ENCODE measurements at places on chromosomes 6 and 20. TPM values are rescaled to one million over a fixed set of nuclear protein-coding genes. Genes with fewer than 3 reads are reported as not detected.

GRCh38 chr20:1968964-1969363 is 24.9 kb downstream of the PDYN start:
- DNase-seq = no peak

GRCh38 chr6:84428300-84428907 is 201.0 kb upstream of the CEP162 start:
- peak; percentile 38 for DNase-seq

DNA sequence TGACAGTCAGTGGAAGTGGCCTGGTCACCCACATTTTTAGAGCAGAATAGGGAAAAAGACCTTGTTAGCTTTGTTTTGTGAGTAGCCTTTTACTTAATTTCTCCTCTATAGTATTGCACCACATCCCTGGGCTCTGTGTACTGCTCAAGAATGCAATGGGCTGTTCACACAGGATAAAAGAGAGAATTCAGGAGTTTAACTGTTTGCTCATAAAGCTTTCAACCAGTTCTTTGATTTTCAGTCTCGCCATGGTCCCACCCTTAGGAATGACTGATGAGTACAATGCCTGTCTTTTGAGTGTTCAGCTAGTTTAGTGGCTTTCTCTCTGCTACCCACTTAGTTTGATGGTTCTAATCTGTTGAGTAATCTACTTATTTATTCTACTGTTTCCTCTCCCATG is 129.7 kb downstream of the PLG start:
- DNase-seq = no peak

DNA sequence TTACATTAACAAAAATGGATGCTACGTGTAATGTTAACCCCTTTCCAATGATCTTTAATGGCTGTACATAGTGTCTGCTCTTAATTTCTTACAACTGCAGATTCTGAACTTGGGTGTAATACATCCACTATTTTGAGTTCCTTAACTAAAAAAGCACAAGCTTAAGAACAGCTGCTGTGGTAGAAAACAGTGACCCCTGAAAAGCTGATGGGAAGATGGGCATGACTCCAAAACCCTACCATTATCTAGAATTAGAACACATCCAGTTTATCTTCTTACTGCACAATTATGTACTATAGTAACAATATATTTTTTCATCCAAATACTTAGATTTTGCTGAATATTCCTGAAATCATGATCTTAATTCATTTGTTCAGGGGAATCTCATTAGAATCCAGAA is 49.3 kb downstream of the LYRM4 start:
- DNase-seq = no peak

- no peak for DNase-seq
Observed at GRCh38 chr6:9455864-9456658, 958.8 kb downstream of the TFAP2A start.

GRCh38 chr20:1862663-1863053 is 32.5 kb upstream of the SIRPA start:
- no peak for DNase-seq

DNA sequence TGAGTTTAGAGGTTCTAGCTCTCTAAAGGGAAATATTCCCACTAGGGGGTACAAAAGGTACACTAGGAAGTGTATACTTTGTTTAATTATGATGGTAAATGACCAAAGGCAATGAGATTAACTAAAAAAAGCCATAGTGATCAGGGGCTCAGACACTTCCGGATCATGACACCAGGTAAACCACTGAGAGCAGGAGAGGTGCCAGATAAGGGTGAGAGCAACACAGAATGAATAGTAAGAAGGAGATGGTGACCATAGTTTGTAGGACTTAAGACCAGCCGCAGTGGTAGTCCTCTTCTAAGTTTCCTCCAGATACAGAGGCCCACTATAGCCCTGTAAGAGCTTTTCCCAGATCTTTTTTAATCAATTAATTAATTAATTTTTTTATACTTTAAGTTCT is 40.8 kb downstream of the OR2J2 start:
- DNase-seq = no peak

DNA sequence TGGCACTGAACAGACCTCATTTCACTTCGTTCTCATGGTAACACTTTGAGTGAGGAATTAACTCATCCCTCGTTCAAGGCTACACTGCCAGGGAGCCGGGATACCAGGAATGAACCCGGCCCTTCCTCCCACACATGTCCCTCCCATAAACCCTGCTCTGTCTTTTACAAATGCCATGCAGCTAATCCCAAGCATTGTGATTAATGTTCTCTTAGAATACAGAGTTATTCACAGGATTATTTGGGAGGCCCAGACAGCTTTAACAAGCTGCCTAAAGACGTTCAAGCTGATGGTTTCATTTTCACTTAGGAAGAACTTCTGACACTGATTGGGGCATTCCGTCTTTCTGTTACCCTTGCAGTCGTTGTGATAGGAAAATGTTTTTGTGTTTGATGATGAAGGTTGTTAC is 42.5 kb upstream of the CD83 start:
- no peak for DNase-seq

- no peak for DNase-seq
Observed at GRCh38 chr6:165109011-165109410, 200.4 kb downstream of the C6orf118 start.

DNA sequence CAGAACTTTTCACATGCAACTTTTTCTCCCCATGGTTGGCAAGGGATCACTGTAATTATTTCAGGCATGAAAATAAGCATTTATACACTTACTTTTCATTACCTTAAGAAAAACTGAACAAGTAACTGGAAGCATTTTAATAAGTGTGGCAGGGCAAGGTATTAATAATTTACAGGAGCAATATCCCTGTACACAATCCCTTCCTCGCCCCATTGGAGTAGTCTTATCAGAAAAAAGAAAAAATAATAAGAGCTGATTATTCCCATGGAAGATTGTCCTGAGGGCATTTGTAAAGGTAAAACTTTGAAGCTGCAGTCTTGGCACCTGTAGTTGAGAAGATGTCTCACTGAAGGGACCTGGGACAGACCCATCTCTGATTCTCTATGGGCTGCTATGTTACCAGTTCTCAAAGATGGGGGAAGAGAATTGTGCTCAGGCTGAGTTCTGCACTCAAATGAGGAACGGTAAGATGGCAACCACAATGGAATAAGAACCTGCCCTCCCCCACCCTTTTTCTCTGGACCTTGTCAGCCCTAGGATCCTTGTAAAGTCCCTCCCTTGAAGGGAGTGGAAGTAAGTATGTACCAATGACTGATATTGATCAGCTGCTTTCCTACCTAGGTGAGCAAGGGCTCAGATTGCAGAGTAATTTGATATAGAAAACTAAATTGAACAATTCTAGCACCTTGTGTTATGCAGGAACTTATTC is 70.0 kb upstream of the AHI1 start:
- no peak for DNase-seq

GRCh38 chr6:92806254-92806653 is 613.1 kb downstream of the EPHA7 start:
- DNase-seq = no peak

DNA sequence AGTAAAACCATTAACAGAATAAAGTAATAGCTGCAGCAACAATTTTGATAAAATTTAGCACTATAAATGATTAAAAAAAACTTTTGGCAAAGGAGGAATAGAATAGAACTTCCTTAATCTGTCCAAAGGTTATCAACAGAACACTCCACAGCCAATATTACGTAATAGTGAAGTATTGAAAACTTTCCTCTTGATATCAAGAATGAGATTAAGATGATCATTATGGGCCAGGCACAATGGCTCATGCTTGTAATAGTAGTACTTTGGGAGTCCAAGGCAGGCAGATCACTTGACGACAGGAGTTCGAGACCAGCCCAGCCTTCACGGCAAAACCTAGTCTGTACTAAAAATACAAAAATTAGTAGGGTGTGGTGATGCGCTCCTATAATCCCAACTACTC is 26.0 kb downstream of the SOBP start:
- no peak for DNase-seq

DNA sequence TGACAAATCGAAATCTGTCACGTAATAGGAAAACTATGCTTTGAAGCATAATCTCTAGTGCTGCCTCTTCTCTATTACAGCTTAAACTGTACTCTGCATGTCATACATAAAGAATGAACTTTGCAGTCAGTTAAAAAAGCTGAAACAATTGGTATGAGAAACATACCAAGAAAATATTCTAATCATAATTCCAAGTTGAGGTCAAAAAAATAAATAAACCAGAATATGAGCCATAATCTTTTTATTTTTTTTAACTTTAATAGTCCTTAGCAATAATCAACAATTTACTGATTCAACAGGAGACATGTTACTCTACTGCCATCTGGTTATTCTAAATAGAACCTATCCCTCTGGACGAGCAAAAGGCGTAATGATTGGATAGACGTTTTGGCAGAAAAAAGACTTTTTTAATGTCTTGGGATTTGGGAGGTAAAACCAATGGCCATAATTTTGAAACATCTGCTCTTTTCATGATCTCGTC is 224.4 kb upstream of the FLRT3 start:
- DNase-seq = no peak

Gene EYA4
- 0.17 TPM for total RNA-seq

Gene OXT
- 0.46 TPM for total RNA-seq

GRCh38 chr6:126312013-126312665 is 27.8 kb upstream of the CENPW start:
- no peak for DNase-seq

DNA sequence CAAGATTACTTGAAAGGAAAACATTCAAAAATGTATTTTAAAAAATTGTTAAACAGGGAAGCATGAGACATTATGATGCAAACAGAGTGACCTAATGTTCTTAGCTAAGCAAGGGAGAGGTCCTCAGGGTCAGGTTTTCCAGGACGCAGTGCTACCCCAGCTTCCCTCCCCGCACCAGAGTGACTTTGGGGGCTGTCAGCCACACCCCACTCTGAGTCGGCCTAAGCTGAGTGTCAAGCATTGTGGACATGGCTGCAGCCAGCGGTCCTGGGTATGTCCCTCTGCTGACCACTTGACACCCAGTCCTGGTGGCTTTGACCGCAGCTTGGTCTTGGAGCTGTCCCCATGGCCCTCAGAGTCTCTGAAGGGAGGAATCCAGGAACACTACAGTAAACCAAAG is 54.9 kb upstream of the CD93 start:
- DNase-seq = no peak

- no peak for DNase-seq
Observed at GRCh38 chr6:18400831-18401446, 13.8 kb downstream of the RNF144B start.

Gene CYP24A1
- not detected for total RNA-seq

GRCh38 chr6:106870069-106870468 is 104.5 kb downstream of the CD24 start:
- DNase-seq = no peak

- DNase-seq = no peak
Observed at GRCh38 chr6:86856379-86856778, 80.9 kb upstream of the HTR1E start.

Gene HMGN4
- total RNA-seq = 55.8 TPM

DNA sequence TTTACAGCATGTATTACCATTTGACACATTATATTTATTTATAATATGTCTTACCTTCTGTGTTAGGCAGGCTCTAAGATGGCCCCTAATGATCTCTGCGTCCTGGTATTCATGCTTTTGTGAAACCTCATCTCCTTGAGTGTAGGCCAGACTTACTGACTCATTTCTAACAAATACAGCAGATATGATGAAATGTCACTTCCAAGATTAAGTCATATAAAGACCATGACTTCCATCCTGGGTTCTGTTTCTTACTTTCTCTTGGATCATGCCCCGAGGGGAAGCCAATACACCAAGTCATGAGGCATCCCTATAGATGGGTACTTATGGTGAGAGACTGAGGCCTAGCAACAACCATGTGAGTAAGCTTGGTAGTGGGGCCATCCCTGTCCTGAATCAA is 30.2 kb downstream of the ZHX3 start:
- DNase-seq = no peak

Gene MYB
- 2.0 TPM for total RNA-seq

DNA sequence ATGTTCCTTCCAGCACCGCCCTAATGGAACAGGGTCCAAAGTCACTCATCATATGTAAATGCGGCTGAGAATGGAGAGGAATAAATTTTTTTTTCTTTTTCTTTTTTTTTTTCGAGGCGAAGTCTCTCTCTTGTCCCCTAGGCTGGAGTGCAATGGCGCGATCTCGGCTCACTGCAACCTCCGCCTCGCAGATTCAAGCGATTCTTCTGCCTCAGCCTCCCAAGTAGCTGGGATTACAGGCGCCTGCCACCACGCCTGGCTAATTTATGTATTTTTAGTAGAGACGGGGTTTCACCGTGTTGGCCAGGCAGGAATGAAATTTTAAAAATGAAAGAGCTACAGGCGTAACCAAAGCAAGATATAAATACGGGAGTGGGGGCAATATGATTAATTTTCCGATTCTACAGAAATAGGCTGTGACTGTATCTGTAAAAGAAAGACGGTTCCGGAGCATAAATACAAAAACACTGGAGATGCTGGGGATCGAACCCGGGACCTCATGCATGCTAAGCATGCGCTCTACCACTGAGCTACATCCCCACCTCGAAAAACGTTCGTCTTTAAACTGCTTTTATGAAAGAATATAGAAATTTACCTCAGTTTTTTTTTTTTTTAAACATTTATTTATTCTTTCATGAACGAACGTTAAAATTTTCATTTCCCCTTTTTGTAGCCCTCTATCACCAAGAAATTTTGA is 132.2 kb downstream of the GPX5 start:
- peak; percentile 24 for DNase-seq

Gene NHSL1
- total RNA-seq = 44.3 TPM

Gene BLOC1S5
- total RNA-seq = 10.8 TPM

Gene GRM4
- total RNA-seq = not detected

DNA sequence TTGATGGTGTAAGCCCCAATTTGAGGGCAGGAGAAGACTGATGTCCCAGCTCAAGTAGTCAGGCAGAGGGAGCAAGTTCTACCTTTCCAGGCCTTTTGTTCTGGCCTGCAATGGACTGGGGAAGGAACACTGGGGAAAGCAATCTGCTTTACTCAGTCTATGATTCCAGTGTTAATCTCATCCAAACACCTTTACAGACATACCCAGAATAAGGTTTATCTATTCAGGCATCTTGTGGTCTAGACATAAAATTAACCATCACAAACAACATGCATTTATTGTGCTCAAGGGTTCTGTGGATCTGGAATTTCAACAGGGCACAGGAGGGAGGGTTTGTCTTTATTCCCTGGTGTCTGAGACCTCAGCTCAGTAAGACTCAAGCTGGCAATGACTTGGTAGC is 14.4 kb upstream of the RSPH3 start:
- no peak for DNase-seq

DNA sequence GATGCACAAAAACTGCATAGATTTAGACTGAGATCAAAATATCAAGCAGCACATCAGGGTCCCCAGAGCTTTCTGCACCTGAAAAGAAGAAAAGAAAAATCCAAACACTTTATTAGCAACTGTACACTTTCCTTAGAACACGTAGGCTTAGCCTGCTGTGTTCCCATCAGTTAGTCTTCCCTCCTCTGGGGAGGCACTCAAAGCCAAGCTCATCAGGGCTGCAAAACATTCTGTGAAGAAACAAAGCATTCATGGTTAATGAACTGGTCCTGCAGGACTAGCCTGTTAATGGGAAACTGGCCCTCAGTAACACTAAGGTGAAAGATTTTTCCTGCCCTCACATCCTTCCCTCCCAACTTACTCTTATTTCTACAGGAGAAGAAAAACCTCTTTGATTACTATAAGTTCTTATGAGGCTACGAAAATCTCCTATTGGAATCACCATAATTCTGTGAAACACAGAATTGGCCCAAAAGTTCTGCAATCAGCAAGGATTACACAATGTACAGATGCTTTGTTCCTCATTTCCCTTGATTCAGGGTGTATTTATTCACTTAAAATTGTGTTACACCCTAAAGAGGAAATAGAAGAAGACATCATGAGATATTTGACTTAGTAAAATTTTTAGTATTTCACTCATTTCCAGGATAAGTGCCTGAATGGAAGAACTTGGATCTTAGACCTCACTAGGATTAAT is 901.0 kb upstream of the MAP3K7 start:
- DNase-seq = no peak
